ENCODE measurements at places on chromosomes 1 and 21. TPM values are rescaled to one million over a fixed set of nuclear protein-coding genes. Genes with fewer than 3 reads are reported as not detected.

The ELOA gene
- 29.7 TPM for polyA plus RNA-seq

The LCE3E gene
- not detected for polyA plus RNA-seq

The CAPZA1 gene
- 243 TPM for polyA plus RNA-seq

The AKT3 gene
- 6.4 TPM for polyA plus RNA-seq

The ARHGEF16 gene
- not detected for polyA plus RNA-seq

The CBS gene
- not detected for polyA plus RNA-seq

The XPR1 gene
- polyA plus RNA-seq: 4.8 TPM
